Natural killer cell treated with Interleukin-12 subunit alpha and Interleukin-12 subunit beta and Interleukin-15 and Interleukin-18, amount 100 ng/mL, for 72 hours (primary cell): ENCODE measurements at places on chromosomes 4 and X. TPM values are rescaled to one million over a fixed set of nuclear protein-coding genes. Genes with fewer than 3 reads are reported as not detected.

The RAB39B gene
- total RNA-seq = 7.5 TPM

The FMR1NB gene
- not detected for total RNA-seq

The PABPC5 gene
- not detected for total RNA-seq

The GLRA2 gene
- total RNA-seq = not detected

The CASP6 gene
- total RNA-seq = 5.3 TPM

The UGT2B17 gene
- total RNA-seq = not detected

The ALAS2 gene
- total RNA-seq = not detected

The RBM47 gene
- 8.5 TPM for total RNA-seq

The TAB3 gene
- total RNA-seq = 28.2 TPM

The APELA gene
- total RNA-seq = not detected

The F11 gene
- not detected for total RNA-seq

The NSDHL gene
- 21.1 TPM for total RNA-seq

The SERPINA7 gene
- not detected for total RNA-seq

The TRPC3 gene
- total RNA-seq = 0.24 TPM

The HS6ST2 gene
- total RNA-seq = 0.36 TPM

The FGG gene
- total RNA-seq = not detected

The IGFBP7 gene
- total RNA-seq = 11.7 TPM

The HTT gene
- 116 TPM for total RNA-seq

The MAGED4 gene
- total RNA-seq = 1.2 TPM

The AFP gene
- total RNA-seq = not detected

The SLC2A9 gene
- total RNA-seq = 1.8 TPM

The PSAPL1 gene
- total RNA-seq = not detected

The HTN3 gene
- total RNA-seq = not detected

The ADGRG4 gene
- total RNA-seq = not detected

The ZNF81 gene
- total RNA-seq = 17.9 TPM

The CFP gene
- 0.71 TPM for total RNA-seq

The EGFL6 gene
- total RNA-seq = 5.0 TPM

The GBA3 gene
- not detected for total RNA-seq

The FOXR2 gene
- total RNA-seq = not detected

The GPAT3 gene
- 0.93 TPM for total RNA-seq

The KCND1 gene
- 6.2 TPM for total RNA-seq

The SPINK2 gene
- not detected for total RNA-seq

The MAGEE1 gene
- 1.8 TPM for total RNA-seq

The FDCSP gene
- total RNA-seq = not detected

The TMEM47 gene
- total RNA-seq = not detected

The DKK2 gene
- total RNA-seq = not detected

The MAGEB4 gene
- not detected for total RNA-seq

The HGFAC gene
- not detected for total RNA-seq

The FAM47A gene
- not detected for total RNA-seq

The NAP1L3 gene
- total RNA-seq = 0.48 TPM
